Frontal cortex (tissue), 4 donors: ENCODE measurements at places on chromosomes 2 and 18.

DNA sequence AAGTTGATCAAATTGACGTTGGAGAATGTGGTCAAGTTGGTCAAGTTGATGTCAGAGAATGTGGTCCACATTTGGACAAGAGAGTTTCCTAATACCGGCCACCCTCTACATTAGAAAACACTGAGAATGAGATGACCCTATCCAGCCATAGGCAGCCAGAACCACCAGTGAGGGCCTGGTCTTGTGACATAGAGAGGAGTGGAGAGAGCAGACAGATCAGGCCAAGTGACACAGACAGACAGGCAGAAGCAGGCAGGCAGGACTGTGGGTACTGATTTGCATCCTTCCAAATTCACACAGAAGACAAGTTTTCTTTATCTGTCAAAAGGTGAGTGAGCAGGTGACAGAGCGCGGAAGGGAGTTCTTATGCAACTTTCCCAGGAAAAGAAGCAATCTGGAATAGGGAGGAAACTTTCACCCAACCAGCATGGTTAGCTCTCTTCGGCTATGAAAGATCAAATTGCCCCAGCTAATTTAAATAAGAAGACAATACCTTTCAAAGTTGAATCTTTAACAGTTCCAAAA lies 109.1 kb upstream of the PID1 start:
- DNase-seq: no peak

DNA sequence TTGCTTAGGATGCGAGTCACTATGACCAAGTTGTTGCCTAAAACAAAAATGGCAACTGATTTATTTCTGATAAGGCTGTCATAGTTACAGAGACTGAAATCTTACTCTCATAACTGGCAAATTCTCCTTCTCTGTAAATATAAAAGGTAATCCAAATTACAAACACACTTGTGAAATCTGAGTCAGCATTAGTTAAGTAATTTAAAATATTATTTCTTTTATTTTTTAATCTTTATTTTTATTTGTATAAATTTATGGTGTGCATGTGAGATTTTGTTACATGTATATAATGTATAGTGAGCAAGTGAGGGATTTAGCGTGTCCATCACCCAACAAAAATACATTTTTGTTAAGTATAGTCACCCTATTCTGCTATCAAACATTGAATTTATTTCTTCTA lies 1342.8 kb upstream of the TMEFF2 start:
- no peak for DNase-seq

DNA sequence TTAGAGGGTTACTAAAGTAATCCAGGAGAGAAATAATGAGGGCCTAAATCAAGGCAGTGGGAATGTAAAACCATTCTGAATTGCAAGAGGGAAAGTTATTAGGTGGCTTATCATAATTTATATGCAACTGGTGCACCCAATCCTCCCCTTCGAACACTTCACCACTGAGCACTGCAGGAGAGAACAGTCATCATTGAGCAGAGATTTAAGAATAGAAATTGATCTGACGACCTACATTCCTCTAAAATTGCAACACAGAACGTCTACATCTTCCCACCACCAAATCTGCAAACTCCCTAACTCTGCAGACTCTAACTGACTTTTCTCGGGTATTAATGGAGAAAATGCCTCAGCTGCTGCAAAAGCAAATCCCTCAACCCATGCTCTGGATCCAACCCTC lies 138.5 kb upstream of the CDH20 start:
- DNase-seq: no peak

- DNase-seq: no peak
Observed at GRCh38 chr2:204260901-204261300, 284.4 kb upstream of the PARD3B start.

DNA sequence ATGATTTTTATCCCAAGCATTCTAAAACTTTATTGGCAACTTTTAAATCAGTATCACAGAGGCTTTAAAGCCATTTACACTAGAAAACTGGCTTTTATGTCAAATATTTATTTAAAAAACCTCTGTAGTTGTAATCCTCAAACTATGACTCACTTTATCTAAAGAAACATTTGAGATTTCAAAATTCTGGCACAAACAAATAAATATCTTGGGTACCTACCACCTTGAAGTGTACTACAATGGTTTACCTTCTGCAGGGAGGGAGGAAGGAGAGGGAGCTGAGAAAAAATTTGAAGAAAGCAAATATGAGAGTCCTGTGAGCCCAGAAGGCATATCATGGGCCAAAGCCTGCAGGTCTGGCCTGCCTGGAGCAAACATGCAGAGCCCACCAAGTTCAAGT lies 155.6 kb downstream of the NCKAP5 start:
- no peak for DNase-seq
